ENCODE measurements at places on chromosomes 12 and 14. TPM values are rescaled to one million over a fixed set of nuclear protein-coding genes. Genes with fewer than 3 reads are reported as not detected.

DNA sequence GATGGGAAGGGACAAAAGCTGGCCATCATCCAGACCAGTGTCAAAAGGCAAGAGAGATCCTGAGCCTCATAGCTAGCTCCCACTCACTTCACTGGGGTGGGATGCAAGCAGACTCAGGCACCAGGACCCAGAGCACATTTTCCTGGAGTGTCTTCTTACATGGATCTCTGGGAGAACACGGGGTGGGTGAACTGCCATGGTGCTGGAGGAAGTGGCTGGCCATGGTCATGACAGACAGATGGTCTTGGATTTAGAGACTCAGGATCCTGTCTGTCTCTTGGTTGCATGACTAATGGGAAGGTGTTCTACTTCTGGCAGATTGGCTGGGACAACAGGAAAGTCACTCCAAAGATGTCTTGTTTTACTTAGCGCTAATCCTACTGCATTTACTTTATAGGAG is 311.5 kb downstream of the ATP23 start:
- no peak for DNase-seq

DNA sequence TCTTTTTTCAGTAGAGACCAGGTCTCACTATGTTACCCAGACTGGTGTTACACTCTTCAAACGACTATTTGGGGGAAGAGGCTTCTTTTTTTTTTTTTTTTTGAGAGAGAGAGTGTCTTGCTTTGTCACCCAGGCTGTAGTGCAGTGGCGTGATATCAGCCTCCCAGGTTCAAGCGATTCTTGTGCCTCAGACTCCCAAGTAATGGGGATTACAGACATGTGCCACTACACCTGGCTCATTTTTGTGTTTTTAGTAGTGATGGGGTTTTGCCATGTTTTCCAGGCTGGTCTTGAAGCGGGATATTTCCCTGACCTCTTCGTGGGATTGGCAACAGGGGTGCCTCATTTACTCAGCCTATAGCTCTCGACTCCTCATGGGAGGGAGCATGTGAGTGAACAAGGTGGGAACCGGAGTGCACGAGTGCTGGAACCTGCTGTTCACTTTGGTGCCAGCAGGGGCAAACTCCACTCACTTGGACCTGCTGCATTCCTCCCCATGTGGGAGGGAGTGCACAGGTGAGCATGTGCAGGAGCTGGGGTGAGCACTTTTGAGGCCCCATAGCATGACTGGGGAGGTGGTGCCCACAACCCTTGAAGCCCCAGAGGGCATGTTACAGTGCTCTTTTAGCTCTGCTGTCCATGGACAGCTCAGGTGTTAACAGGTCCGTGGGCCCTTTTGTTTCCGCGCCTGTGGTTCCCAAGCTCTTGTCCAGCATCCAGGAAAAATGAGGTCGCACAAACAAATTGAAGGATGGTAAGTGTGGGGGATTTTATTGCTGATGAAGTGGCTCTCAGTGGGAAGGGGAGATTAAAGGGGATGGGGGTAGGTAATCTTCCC is 79.1 kb upstream of the HECTD1 start:
- DNase-seq = no peak

- DNase-seq = no peak
Measured at GRCh38 chr12:65470256-65470655, 191.8 kb downstream of the MSRB3 start.

DNA sequence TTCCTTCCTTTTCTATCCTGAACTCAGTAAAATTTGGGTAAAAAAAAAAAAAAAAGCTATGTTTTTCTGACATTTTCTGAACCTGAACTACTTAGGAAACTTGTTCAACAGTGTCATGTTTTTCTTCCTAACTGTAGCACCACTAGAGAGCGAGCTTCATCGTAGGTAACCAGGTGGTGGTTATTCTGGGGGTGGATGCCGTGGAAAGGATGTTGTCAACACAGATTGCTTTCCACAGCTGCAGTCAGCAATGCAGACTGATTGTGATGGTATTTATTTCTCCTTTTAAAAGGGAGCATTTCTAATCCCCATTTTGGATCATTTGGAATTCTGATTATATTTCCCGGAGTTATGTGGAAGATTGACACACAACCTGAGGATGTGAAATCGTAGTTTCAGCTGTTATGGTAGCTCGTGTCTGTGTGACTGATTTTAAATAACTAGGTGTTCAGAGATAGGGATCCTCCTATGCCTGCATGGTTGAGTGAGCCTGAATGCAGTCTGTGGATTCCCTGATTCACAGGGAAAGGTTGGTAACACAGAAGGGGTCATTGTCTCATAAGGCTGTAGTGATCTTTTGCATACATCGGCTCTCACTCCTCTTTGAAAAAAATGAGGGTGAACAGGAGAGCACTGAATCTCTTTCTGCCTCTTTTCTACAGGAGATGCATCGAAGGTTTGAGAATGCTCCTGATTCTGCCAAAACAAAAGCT is 113.2 kb downstream of the ERC1 start:
- DNase-seq = no peak

DNA sequence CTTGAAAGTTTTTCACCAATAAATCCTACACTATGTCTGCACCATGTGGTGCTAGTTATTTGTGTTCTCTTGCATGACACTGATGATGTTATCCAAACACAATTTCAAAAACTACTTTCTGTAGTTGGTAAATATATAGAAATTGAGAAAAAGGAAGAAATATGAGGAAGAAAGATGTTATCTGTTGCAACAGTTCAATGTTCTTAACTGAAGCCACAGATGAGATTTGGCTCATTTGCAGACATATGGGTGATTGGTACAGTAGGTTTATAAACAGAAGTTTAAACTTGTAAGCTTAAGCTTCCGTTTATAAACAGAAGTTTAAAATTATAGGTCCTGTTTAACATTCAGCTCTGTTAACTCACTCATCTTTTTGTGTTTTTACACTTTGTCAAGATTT is at the start of gene CLEC12A:
TSS of gene CLEC12A (plus strand) at position 229 of the 400 bp plus-strand sequence. CDS start 188 bp downstream, outside the sequence.
- no peak for DNase-seq

DNA sequence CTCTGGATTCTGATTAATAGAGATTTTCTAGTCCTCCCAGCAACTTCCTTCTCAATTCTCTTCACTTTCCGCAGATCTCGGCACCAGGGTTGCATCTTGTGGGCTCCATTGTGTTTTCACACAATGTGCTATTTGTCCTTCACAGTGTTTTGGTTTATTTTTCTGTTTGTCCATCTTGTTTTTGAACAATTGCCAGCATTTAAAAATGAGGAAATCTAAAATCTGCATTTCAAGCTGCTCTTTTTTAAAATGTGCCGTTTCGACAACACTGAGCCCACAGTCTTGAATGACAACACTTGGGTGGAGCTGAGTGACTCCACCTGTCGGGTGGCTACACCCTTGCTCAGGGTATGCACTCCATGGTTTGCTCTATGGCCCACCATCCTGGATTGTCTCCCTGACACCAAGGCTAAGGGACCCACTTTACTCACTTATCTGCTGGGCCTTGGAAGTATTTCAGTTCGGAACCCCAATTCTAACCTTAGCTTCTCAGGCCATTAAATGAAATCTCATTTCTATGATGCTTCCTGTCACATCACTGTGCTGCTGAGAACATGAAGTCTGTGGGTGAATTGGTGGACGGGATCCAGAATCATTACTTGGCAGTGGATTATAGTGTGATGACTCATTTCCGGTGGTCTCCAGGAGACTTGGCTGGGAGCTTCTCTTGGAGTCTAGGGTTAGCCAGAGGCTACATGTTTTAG is 3.4 kb upstream of the MYRFL start:
- DNase-seq = peak; percentile 87

- DNase-seq = no peak
Measured at GRCh38 chr14:68677901-68678300, 115.0 kb downstream of the ZFP36L1 start.

The RAB21 gene
- 88.5 TPM for total RNA-seq

All from astrocyte (in vitro differentiated cells and primary cell).